ENCODE measurements at places on chromosomes 12 and 14.

DNA sequence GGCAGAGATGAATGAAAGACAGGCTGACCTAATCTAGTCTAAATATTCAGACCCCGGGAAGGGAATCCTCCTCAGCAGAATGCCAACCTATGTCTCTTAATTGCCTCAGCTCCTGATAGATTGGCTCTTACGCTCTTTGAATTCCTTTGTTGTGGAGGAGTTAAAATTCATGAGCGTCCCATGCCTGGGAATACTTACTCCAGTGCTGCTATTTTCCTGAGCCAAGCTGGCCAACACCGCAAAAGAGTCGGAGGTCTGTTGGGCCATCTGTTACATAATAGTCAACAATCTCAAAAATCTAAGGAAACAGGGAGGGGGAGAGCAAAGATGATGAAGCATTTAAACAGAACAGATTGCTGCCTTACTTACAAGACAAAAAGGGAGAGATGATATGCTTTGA lies 182.8 kb downstream of the ASCL1 start:
- no peaks in the 10 kb centered on the region for H3K27me3 ChIP-seq
- no peaks in the 10 kb centered on the region for H3K36me3 ChIP-seq
- no peak overlapping the region for H3K27ac ChIP-seq
- DNase-seq, result no peak
- no peak overlapping the region for H3K4me3 ChIP-seq
- H3K4me1 ChIP-seq, result no peaks in the 10 kb centered on the region

GRCh38 chr12:46442738-46443137 lies 70.2 kb upstream of the SLC38A2 start:
- no peaks in the 10 kb centered on the region for H3K36me3 ChIP-seq
- H3K27me3 ChIP-seq, result no peaks in the 10 kb centered on the region
- DNase-seq, result no peak
- H3K4me3 ChIP-seq, result no peak overlapping the region
- peaks cover 21% of the 10 kb centered on the region for H3K4me1 ChIP-seq

DNA sequence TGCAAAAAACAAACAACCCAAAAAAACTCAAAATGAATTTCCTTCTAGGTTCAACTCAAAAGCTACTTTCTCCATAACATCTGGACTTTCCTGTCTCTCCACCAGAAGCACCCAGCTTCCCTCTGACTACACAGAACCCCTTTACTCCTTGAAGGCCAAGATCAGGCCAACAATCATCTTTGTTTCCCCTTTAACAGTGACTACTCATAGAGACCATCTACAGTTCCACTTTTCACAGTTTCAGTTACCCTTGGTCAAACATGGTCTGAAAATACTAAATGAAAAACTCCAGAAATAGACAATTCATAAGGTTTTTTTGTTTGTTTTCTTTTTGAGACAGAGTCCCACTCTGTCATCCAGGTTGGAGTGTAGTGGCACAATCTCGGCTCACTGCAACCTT lies 11.8 kb downstream of the GCH1 start:
- DNase-seq, result peak; percentile 35
- H3K4me3 ChIP-seq, result no peak overlapping the region
- no peaks in the 10 kb centered on the region for H3K36me3 ChIP-seq
- peaks cover 6% of the 10 kb centered on the region for H3K4me1 ChIP-seq
- H3K27ac ChIP-seq, result no peak overlapping the region

DNA sequence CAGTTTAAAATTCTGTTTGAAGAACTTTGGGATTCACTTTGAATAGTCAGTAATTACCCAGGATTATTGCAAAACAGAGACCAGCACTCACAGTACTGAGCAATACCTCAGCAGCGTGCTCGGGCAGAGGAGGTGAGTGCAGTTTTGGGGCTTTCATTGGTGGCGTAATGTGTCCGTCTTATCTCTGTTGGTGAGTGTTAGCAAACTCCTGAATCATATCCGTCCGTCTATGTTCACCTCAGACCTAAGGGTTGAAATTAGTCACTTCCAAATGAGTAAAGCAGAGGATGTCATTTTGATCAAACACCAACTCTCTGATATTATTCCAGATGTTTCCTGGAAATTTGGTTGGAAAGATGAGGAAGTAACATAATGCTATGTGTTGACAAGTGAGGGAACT lies 82.8 kb downstream of the BORCS5 start:
- peaks cover 35% of the 10 kb centered on the region for H3K4me1 ChIP-seq
- no peaks in the 10 kb centered on the region for H3K27me3 ChIP-seq
- no peak overlapping the region for H3K4me3 ChIP-seq
- DNase-seq, result no peak
- no peak overlapping the region for H3K27ac ChIP-seq
- H3K36me3 ChIP-seq, result peaks cover 4% of the 10 kb centered on the region

GRCh38 chr12:13724136-13724535 lies 257.3 kb downstream of the GRIN2B start:
- no peak for DNase-seq
- no peak overlapping the region for H3K4me3 ChIP-seq
- H3K36me3 ChIP-seq, result no peaks in the 10 kb centered on the region
- no peak overlapping the region for H3K27ac ChIP-seq

- no peaks in the 10 kb centered on the region for H3K4me1 ChIP-seq
- H3K27ac ChIP-seq, result peak overlapping the region; percentile 17
- no peaks in the 10 kb centered on the region for H3K36me3 ChIP-seq
- no peak overlapping the region for H3K4me3 ChIP-seq
- no peaks in the 10 kb centered on the region for H3K27me3 ChIP-seq
These were observed 1277.4 kb downstream of the LRFN5 start for GRCh38 chr14:42884100-42884499.

Measured in osteoblast (primary cell).